ENCODE measurements at places on chromosomes 6 and 20.

DNA sequence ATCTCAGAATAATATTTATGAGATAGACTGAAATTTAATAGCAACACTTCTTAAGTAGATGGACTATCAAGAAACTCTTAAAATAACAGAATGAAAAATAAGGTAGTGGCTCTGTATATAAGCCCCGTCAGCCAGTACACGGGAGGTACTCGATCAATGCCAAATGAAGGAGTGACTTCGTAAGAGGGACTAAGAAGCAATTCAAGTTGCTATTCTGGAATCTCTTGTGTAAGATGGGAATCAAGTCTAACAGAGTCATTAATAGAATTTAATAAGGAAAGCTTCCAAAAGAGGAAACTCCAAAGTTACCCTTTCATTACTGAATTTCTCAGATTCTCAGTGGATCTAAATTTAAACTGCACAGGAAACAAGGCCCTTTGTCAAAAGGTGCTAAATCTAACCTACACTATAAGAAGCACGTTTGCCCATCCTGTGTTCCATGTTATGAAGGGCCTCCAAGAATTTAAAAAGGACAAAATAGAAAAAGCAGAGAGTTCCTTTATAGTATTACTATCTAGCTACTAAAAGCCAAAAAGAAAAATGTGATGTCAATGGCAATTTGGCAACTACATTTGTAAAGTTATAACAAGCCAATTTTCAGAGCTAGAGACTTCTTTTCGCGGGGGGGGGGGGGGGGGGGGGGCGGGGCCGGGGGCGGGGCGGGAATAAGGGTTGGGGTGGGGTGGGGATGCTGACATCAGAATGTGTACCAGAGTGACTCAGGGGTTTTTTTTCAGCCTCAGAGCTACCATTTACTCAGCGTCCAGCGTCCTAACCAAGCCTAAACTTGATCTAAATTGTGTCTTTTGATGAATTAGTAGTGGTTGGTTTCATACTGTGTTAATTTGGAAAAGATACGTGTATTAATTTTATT, 200.6 kb downstream of the GMPR start:
- H3K4me3 ChIP-seq = no peak overlapping the region
- DNase-seq = no peak
- peaks cover 48% of the 10 kb centered on the region for H3K4me1 ChIP-seq
- no peaks in the 10 kb centered on the region for H3K27me3 ChIP-seq
- peaks cover 4% of the 10 kb centered on the region for H3K36me3 ChIP-seq

- no peak overlapping the region for H3K4me3 ChIP-seq
- H3K4me1 ChIP-seq = peaks cover 3% of the 10 kb centered on the region
- no peak for DNase-seq
- H3K27ac ChIP-seq = no peak overlapping the region
- no peaks in the 10 kb centered on the region for H3K36me3 ChIP-seq
- H3K27me3 ChIP-seq = no peaks in the 10 kb centered on the region
These were observed 23.3 kb upstream of the SIRPA start for GRCh38 chr20:1871807-1872458.

GRCh38 chr6:114080891-114081510, 110.1 kb upstream of the HDAC2 start:
- H3K36me3 ChIP-seq = no peaks in the 10 kb centered on the region
- H3K27ac ChIP-seq = no peak overlapping the region
- H3K27me3 ChIP-seq = no peaks in the 10 kb centered on the region

DNA sequence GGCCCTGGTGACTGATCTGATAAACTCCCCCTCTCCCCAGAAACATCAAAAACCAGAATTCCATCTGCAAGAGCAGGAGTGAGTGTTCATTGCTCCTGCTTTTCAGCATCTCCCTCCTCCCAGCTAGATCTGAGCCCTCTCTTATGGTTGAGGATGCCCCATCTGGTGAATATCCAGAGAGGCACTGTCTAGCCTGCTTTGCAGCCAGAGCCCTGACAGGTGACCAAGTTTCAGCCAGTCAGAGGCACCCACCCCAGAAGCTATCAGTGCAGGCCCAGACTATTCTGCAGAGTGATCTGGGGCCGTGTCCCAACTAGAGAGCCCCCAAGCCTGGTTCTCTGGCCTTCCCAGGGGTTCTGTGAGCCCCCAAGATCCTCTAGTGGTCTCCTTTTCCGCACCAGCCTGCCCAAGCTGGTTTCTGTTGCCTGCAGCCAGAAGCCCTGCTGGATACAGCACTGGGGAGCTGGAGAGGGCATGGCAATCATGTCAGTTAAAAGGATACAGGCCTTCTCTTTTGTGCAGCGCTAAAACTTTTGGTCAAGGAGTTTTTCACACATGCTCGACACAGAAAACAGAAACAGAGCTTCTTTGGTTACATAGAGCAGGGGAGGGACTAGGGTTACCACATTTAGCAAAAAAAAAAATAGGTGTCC, 6.6 kb upstream of the BMP7 start:
- peaks cover 68% of the 10 kb centered on the region for H3K27me3 ChIP-seq
- DNase-seq = no peak
- H3K36me3 ChIP-seq = no peaks in the 10 kb centered on the region
- H3K4me3 ChIP-seq = no peak overlapping the region
- H3K4me1 ChIP-seq = no peaks in the 10 kb centered on the region

- peak overlapping the region; percentile 85 for H3K27ac ChIP-seq
These were observed 1.1 kb upstream of the SMOC2 start for GRCh38 chr6:168439794-168440450.

DNA sequence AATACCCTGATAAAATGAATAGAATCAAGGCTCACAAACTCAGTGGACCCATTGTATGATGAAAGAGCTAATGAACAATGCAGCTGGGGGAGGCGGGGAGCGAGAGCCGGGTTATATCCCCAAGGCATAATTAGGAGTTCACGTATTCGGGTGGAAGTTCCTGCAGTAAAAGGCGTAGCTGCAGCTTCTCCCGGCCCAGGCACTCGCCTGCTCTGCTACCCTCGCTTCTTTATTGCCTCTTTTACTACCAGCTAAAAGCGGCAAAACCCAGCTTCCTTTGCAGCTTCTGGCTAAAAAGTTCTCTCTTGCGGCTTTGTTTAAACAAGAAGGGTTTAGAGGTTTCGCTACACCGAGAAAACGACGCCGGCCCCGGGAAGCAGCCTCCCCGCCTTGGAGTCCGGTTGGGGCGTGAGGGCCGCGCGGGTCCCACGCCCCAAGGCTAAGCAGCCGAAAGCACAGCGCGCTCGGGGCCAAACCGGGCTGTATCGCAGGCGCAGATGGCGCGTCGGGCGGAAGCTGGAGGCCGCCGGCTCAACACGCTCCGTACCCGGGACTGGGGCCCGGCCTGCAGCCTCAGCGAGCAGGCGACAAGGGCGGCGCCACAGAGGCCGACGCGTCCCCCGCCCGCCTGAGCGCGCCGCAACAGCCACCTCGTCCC, 1.6 kb downstream of the ZBTB2 start:
- H3K27me3 ChIP-seq = no peaks in the 10 kb centered on the region
- peak overlapping the region; percentile 95 for H3K27ac ChIP-seq
- H3K4me3 ChIP-seq = peak overlapping the region; percentile 76
- DNase-seq = peak; percentile 93

DNA sequence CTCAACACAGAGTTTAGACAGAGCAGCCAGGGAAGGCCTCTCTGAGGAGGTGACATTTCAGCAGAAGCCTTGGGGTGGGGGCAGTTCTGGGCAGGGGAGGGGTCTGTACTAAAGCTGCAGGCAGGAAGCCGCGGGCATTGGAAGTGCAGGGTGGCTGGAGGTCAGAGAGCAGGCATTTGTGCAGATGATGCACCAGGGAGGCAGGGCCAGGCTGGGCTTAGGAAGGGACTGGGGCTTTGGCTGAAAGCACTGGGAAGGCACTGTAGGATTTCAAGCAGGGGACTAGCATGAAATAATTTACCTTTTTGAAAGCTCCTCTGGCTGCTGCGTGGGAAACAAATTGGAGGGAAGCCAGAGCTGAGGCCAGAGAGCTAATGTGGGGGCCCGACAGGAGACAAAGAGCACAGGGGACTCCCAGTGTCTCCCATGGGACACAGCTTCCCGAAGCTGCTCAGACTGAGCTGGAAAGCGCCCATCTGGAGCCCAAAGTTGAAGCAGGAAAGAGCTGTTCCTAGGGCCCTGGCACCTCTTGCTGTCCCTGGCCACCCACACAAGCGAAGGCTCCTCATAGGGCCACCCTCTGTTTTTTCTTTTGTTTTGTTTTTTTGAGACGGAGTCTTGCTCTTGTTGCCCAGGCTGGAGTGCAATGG, 19.3 kb downstream of the ADA start:
- no peaks in the 10 kb centered on the region for H3K4me1 ChIP-seq
- H3K4me3 ChIP-seq = no peak overlapping the region
- H3K27ac ChIP-seq = no peak overlapping the region
- no peaks in the 10 kb centered on the region for H3K27me3 ChIP-seq

- H3K4me1 ChIP-seq = peaks cover 3% of the 10 kb centered on the region
- no peak for DNase-seq
- no peak overlapping the region for H3K4me3 ChIP-seq
- H3K27ac ChIP-seq = no peak overlapping the region
- H3K27me3 ChIP-seq = peaks cover 58% of the 10 kb centered on the region
These were observed 4.1 kb upstream of the COL9A1 start for GRCh38 chr6:70307008-70307407.

- no peaks in the 10 kb centered on the region for H3K27me3 ChIP-seq
- H3K27ac ChIP-seq = no peak overlapping the region
- DNase-seq = no peak
- H3K36me3 ChIP-seq = peaks cover 13% of the 10 kb centered on the region
These were observed 14.8 kb upstream of the MTG2 start for GRCh38 chr20:62168061-62168460.

- peaks cover 52% of the 10 kb centered on the region for H3K4me1 ChIP-seq
- H3K36me3 ChIP-seq = no peaks in the 10 kb centered on the region
- H3K4me3 ChIP-seq = peak overlapping the region; percentile 53
- no peaks in the 10 kb centered on the region for H3K27me3 ChIP-seq
- peak overlapping the region; percentile 85 for H3K27ac ChIP-seq
These were observed 4.5 kb upstream of the TCEA2 start for GRCh38 chr20:64058536-64058935.

DNA sequence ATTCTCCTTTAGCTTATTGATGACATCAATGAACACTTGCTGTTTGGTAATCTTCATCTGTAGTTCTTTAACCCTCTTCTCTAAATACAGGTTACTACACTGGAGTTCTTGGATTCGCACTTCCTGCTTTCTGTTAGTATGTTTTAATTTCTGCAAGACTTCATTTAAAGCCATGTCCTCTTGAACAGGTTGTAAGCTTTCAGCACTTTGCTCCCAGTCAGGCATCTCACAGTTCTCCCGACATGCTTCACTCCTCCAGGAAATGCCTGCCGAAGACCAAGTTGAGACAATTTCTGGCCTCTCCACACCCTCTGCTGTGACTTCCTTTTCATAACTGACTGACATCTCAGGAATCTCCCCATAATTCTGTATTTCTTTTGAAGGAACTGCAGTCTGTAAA, 15.8 kb downstream of the CAGE1 start:
- no peak overlapping the region for H3K4me3 ChIP-seq
- H3K36me3 ChIP-seq = no peaks in the 10 kb centered on the region
- peaks cover under 1% of the 10 kb centered on the region for H3K27me3 ChIP-seq
- no peak for DNase-seq
- H3K4me1 ChIP-seq = peaks cover 5% of the 10 kb centered on the region

- H3K27ac ChIP-seq = no peak overlapping the region
- H3K4me3 ChIP-seq = no peak overlapping the region
- peak; percentile 86 for DNase-seq
- H3K36me3 ChIP-seq = peaks cover 6% of the 10 kb centered on the region
These were observed 6.1 kb upstream of the DLL1 start for GRCh38 chr6:170296746-170297575.

GRCh38 chr6:133396984-133397348, 155.8 kb downstream of the EYA4 start:
- no peak overlapping the region for H3K4me3 ChIP-seq
- peaks cover 41% of the 10 kb centered on the region for H3K4me1 ChIP-seq
- H3K27ac ChIP-seq = no peak overlapping the region

GRCh38 chr20:64140956-64141355, 23.3 kb upstream of the MYT1 start:
- H3K4me1 ChIP-seq = no peaks in the 10 kb centered on the region
- H3K4me3 ChIP-seq = no peak overlapping the region
- DNase-seq = no peak
- H3K36me3 ChIP-seq = peaks cover 2% of the 10 kb centered on the region
- H3K27me3 ChIP-seq = peaks cover 27% of the 10 kb centered on the region
- H3K27ac ChIP-seq = no peak overlapping the region

DNA sequence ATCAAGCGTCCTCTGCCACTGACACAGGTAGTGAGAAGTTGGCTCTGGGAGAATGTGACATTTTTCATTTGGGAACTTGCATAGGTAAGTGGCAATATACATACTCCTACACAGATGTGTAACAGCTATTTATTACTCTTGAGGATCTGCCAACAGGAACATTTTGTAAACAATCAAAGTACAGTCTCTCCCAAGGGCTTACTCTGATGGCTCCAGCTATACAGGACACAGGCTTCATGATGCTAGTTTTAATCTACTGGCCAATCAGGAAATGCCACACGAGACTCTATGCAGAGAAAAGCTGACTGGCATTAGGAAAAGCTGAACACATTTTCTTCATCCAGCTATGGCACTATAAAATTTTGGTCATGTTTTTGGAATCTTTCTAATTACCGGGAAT, 57.8 kb downstream of the POPDC3 start:
- H3K4me3 ChIP-seq = no peak overlapping the region
- peaks cover 6% of the 10 kb centered on the region for H3K4me1 ChIP-seq
- H3K27me3 ChIP-seq = no peaks in the 10 kb centered on the region
- peaks cover 12% of the 10 kb centered on the region for H3K36me3 ChIP-seq

DNA sequence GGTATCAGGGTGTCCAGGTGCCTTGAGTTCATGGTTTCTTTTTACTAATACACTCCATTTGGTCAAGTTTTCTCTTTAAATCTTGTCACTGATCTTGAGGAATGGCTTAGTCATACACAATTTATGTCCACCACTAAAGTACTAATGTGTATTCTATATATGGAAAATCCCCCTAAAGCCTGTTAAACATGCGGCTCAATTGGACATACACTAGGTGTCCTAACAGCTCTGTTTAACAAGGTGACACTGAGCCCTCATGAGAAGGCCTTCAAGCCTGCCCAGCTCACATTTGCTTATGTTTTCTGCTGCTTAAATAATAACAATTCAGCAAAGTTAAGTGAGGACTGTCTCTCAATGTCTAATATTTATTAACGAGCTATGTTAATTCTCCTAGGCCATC, 31.5 kb downstream of the PDE7B start:
- H3K27ac ChIP-seq = no peak overlapping the region
- H3K4me1 ChIP-seq = peaks cover 8% of the 10 kb centered on the region
- H3K27me3 ChIP-seq = no peaks in the 10 kb centered on the region
- no peak for DNase-seq

DNA sequence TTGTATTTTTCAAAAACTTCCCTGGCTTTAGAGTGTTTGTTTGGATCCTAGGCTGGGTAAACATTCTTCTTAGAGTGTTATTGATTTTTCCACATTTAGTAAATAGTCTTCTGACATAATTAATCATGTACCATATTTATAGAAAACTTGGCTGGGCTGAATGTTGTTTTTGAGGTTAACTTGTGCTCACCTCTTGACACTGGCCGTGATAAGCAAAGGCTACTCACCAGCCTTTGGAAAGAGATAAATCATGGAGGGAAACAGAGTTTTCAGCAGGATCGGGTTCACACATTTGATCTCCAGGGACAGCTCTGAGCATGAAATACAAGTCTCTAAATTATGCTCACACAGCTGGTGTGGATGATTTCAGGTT, 6.2 kb upstream of the CD93 start:
- H3K27me3 ChIP-seq = no peaks in the 10 kb centered on the region
- peaks cover 1% of the 10 kb centered on the region for H3K4me1 ChIP-seq
- DNase-seq = no peak
- H3K27ac ChIP-seq = no peak overlapping the region
- no peaks in the 10 kb centered on the region for H3K36me3 ChIP-seq
